ENCODE measurements at places on chromosomes 13 and 19.

DNA sequence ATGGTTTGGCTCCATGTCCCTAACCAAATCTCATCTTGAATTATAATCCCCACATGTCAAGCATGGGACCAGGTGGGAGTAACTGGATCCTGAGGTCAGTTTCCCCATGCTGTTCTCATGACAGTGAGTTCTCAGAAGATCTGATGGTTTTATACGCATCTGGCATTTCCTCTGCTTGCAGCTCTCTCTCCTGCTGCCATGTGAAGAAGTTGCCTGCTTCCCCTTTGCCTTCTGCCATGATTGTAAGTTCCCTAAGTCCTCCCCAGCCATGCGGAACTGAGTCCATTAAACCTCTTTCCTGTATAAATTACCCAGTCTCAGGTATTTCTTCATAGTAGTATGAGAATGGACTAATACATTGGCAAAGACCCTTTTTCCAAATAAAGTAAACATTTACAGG lies 96.8 kb downstream of the TSHZ3 start:
- DNase-seq: no peak

DNA sequence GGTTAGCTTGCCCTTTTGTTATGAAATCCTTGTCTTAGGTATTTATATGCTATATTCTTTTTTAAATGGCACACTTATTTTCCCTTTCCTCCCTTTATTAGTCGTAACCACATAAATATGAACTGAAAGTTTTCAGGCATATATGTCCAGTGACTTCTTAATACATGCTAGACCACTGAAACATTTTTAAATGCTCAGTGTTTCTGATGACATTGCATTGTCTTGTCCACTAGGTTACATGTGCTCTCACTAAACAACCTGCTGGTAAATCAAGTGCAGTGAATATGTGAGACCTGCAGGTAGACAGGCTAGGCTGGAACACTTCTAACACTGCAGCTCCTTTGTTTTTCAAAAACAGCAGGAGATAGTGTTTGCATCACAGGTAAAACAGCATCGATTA lies 332.6 kb upstream of the DACH1 start:
- DNase-seq: no peak

GRCh38 chr13:97243915-97244781 lies 22.0 kb downstream of the MBNL2 start:
- DNase-seq: no peak

GRCh38 chr19:15555759-15556633 lies 47.7 kb downstream of the CYP4F22 start:
- DNase-seq: peak; percentile 34

DNA sequence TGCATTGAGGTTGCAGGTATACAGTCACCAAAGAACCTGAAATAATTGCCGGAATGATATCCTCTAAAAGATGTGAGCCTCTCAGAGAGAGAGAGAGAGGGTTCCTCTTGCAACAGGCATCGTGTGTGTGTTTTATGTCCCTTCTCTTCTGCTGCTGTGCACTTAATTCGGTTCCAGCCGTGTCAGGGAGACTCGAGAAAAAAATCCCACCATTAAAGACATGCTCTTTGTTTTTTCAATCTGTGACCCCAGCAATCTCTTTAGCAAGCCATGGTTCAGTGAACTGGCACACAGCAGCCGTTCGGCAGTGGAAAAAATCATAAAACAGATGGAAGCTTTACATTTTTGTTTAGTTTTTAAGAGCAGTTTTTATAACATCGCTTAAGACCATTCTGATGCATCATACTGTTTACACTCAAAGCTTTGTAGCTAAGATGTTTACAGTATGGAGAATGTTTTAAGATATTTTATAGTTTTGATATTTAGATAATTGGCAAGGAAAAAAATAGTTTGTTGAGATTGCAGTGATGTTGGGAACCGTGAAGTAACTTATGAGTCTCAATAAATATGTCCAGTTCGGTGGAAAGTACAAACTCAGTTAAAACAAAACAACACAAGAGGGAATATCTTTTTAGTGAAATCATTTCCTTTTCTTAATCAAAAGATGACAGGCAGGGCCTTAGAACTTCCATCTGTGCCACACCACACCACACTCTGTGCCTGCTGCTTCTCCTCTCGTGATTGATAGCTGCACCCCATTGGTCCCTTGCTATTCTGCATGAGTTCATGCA lies 31.2 kb upstream of the ZNF536 start:
- DNase-seq: no peak

- no peak for DNase-seq
Observed at GRCh38 chr13:112877066-112877465, 91.9 kb upstream of the MCF2L start.

DNA sequence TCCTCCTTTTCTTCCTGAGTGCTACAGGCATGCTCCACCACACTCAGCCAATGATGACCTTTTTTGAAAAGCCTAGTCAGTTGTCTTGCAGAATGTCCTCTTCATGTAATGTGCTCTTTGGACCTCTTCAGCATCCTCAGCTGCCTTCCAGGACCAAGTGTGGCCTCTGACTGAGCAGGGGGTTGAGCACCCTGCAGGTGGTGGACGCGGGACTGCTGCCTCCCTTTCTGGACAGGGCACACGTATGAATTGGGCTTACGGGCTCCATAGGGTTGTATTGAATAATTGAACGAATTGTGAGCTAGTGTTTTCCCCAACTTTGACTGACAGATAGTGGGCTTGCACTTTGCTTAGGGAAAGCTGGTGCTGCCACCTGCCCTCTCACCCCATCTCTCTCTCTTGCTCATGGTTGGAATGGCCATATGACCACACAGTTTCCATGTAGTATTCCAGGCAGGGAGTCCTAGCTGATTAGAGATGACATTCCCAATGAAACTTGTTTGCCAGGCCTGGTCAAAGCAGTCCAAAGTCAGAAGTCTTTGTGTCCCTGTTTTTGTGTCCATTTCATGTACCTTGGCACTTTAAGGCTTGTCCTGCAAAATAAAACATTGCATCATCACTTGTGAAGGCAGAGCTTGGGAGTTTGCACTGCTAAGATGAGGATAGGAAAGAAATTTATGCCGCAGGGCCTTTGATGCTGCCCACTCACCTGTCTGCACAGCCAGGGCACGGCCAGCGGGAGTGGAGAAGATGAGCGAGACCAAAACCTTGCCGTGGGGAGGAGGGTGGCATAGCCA lies 76.3 kb upstream of the NPAS1 start:
- DNase-seq: no peak

DNA sequence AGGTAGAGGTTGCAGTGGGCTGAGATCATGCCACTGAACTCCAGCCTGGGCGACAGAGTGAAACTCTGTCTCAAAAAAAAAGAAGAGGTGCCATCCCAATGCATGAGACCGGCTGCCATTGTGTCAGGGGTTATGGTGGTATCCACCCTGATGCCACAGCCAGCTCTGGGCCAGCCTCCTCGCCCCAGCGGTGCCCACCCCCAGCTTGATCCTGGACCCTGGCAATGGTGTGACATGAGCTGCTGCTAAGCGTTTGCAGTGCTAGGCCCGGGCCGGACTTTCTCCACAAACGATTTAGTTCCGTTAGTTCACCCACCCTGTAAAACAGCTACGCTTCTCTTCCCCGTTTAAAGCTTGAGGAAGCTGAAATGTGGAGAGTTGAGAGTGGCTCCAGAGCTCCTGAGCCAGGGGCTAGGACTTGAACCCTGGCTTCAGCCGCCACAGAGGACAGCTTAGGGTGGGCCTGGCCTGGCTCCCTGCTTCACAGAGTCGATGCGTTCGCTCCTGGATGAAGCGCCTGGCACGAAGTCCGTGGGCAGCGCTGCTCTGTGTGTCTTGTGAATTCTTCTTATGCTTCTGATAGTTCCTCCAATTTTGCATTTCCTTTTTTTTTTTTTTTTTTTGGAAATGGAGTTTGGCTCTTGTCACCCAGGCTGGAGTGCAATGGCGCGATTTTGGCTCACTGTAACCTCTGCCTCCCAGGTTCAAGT lies 25.5 kb downstream of the NKPD1 start:
- DNase-seq: no peak
